ENCODE measurements at places on chromosomes 16 and 17.

GRCh38 chr16:82630219-82630618, 3.5 kb downstream of the CDH13 start:
- DNase-seq: no peak

DNA sequence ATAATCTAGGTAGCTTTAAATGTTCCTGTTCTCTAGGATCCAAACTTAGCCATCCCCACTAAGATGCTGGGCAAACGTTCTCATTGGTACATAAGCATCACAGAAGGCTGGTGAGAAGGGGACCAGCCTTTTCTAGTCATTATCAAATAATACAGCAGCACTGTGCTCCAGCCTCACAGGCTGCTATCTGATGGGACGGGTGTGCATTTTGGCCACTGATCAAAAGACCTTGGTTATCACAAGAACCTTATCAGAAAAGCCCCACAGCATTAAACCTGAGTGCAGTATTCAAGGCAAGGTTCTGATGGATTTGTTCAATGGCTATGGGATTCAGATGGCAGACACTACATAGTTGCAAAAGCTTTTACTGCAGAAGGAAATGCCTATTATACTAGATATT, 19.1 kb upstream of the KPNB1 start:
- no peak for DNase-seq

GRCh38 chr17:81015136-81015535, 19.8 kb upstream of the BAIAP2 start:
- no peak for DNase-seq

- no peak for DNase-seq
Observed at GRCh38 chr16:71777329-71777728, 31.3 kb downstream of the AP1G1 start.

GRCh38 chr16:85777583-85778310, 21.6 kb downstream of the EMC8 start:
- no peak for DNase-seq

DNA sequence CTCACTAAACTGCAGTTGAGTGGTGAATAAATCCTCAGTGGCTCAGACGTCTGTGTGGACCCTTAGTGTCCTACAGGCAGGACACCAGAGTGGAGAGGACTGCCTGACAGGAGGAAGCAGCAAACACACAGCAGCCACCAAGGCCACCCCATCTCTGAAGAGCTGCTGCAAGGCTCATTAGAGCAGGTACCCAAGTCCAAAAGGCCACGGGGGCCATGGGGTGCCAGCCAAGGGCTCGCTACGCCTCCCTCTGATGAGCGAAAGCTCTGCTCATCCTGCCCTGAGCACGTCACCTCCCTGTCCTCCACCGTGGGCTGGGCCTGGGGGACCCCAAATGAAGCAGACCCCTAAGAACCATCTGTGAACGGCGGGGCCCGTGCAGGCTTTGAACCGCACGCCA, 70.1 kb upstream of the DOC2B start:
- no peak for DNase-seq

GRCh38 chr16:81696166-81696960, 82.7 kb upstream of the PLCG2 start:
- no peak for DNase-seq

DNA sequence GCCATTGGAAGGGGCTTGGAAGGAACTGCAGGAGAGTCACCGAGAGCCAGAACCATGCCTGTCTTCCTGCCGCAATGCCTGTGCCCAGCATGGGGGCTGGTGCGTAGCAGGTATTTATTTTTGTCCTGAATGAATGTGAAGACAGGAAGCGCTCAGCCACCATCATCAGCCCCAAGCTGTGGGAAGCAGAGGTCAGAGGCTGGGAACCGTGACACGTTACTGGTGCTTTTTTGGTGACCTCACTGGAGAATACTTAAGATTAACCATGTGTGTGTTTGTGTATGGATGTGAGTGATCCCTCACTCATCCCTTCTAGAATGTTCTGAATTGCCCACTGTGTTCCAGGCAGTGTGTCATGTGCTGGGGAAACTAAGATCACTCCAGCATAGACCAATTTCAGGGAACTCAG, 343.8 kb downstream of the SNX29 start:
- DNase-seq: no peak

- DNase-seq: no peak
Observed at GRCh38 chr17:34228781-34229180, 26.3 kb upstream of the CCL2 start.

Measured in effector memory CD4-positive, alpha-beta T cell (primary cell).